ENCODE measurements at places on chromosomes 5 and 9.

- no peak for DNase-seq
Measured at GRCh38 chr9:104009826-104010225, 84.3 kb upstream of the SMC2 start.

- no peak for DNase-seq
Measured at GRCh38 chr5:68196876-68197275, 18.7 kb upstream of the PIK3R1 start.

DNA sequence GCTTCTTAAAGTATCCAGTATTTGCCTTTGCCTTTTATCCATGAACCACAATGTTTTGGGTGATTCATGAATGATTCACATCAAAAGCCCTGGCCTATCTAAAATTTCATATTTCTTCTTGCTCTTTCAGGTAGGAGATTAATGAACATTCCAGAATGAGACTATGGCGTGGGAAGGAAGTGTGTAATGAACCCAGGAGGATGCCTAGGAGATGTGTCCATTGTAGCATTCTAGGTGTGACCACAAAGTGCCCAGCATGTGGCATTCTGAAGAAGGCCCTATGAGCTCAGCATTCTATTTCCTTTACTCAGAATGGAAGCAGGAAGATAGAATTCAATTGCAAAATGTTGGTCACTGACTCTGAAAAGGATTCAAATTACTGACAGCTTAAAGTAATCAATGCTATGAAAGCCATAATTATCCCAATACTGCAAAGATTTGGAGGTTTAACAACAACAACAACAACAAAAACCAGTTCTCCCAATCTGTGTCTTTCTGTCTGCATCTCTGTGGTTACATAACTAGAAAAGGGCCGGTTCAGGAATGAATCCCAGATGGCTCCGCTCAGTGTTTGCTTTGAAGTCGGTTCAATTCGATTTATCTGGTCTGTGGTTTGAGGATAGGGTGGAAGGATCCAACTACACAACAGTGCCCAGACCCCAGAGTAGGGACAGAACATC lies 126.7 kb downstream of the FOXD1 start:
- DNase-seq, result peak; percentile 95

GRCh38 chr5:16889203-16889971 lies 46.7 kb downstream of the MYO10 start:
- DNase-seq, result peak; percentile 54

- no peak for DNase-seq
Measured at GRCh38 chr5:11547730-11548129, 356.5 kb downstream of the CTNND2 start.

GRCh38 chr5:144567421-144567780 lies 396.7 kb downstream of the KCTD16 start:
- no peak for DNase-seq

All from fibroblast of skin of scalp (primary cell).